ENCODE measurements at places on chromosomes 2 and 18.

- DNase-seq, result no peak
Measured at GRCh38 chr18:75723521-75724340, 296.2 kb upstream of the SMIM21 start.

DNA sequence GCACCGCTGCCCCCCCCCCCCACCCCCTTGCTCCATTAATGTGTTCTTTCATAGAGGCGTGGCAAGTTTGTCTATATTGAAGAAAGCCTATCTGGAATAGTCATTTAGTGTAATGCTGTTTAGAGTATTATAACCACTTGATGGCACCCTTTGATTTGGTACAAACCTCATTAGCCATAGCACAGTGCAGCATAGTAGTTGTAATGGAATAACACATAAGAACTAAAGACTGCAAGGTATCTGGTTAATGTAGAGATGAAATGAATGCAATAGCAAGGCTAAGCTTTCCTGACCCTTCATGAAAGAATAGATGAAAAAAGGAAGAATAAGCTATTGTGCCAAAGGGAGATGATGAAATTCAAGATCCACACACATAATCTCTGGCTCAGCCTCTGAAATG, 81.9 kb downstream of the EHBP1 start:
- no peak for DNase-seq

- DNase-seq, result no peak
Measured at GRCh38 chr18:59672235-59672711, 24.9 kb downstream of the CCBE1 start.

GRCh38 chr2:37523814-37524362, 147.6 kb downstream of the CDC42EP3 start:
- no peak for DNase-seq

GRCh38 chr2:44075541-44075940, 79.8 kb upstream of the LRPPRC start:
- no peak for DNase-seq

DNA sequence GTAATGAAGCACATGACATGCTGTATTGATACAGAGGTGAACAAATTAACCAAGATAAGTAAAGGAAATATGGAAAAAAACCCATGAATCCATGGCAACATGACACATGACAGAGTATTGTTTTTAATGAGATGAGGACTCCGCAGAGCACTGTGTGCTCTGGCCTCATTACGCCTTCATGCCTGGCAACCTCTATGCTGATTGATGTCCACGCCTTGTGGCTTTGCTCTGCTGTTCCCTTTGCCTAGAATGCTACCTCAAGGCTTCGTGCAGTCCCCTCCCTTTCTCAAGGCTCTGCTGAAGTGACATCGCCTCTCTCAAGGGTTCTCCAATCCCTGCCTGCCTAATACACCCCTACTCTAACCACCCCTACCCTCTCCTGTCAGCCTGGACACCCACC, 8.4 kb downstream of the SIGLEC15 start:
- no peak for DNase-seq

- DNase-seq, result no peak
Measured at GRCh38 chr2:151695778-151696177, 38.5 kb downstream of the NEB start.

- peak; percentile 29 for DNase-seq
Measured at GRCh38 chr2:37324786-37325624, at the start of gene PRKD3. TSS of gene PRKD3 (minus strand) at chr2:37324833. CDS start at chr2:37316524, 8,309 bp downstream.

DNA sequence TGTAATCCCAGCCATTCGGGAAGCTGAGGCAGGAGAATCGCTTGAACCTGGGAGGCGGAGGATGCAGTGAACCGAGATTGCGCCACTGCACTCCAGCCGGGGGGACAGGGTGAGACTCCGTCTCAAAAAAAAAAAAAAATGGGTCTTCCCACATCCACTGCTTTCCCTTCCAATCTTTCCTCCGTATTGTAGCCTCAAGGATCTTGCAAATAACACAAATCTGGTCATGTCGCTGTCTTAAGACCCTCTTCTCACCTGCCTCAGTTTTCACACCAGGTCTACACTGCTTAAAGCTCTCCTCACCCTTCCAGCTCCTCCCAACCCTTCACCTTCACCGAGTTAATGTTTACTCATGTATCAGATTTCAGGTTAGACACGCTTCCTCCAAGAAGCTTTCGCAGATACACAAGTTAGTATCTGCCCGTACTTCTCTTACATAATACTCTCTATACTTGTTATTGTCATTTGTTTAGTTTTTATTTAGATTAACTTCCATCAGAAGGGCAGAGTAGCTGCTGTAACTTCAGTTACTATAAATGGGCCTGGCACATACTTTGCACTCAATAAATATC, 1.5 kb downstream of the IER3IP1 start:
- DNase-seq, result no peak

- DNase-seq, result no peak
Measured at GRCh38 chr18:36851202-36851590, 22.3 kb downstream of the KIAA1328 start.

DNA sequence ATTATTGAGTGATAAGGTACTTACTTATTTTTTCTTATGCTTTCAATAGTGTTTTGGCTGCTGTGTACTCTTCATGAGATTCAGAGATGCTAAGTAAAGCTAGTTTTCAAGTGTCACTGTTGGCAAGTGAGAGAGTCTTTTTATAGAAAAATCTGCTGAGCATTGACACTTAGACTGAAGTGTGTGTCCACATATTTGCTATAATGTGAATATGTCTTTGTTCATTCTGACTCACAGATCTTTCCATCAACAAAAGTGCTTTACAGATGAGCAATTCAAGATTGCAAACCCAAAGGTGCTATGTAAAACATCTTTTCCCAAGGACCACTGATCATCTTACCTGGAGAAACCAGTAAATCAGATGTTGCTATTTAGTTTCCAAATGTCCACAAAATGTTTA, 410.6 kb upstream of the FIGN start:
- DNase-seq, result no peak

- no peak for DNase-seq
Measured at GRCh38 chr18:58668897-58669296, 2.4 kb upstream of the MALT1 start.

GRCh38 chr2:105906481-105906880, 161.8 kb downstream of the NCK2 start:
- DNase-seq, result no peak

GRCh38 chr2:14255135-14255820, 377.2 kb upstream of the LRATD1 start:
- no peak for DNase-seq

DNA sequence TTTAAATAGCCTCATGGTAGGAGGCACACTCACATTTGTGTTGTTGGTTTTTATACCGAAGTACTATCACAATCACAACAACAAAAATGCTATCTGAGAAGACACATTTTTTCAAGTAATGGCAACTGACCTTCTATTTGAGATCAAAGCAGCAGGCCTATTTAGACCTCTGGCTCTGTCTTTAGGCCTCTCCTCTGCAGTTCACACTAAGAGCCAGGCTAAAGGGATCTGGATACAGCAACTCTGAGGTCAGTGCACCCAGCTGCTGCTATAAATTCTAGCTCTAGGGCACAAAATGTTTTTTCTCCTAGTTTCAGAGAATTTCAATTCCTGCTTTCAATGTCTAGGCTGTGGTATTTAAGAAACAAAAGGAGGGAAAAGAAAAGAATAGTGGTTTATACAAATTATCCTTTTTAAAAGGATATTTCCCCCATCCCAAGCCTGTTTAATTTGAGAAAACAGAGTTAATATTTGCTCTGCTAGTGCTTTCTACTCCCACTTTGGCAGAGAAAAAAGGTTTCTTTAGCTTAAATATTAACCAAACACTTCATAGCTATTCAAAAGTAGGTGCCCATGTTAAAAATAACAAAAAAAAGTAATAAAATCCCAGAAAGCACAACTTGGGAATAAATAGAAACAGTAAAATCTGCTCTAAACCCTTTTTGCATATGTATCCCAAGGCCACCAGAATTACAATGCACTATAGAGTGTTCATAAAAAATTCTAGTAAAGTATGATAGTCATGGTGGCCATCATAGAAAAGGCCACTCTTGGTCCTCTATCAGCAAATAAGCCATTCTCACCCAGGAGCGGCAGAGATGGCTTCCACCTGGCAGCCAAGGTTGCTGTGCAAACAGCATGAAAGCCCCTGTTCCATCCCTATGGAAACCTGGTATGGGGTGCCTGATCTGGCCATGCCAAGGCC, 293.6 kb upstream of the SESTD1 start:
- no peak for DNase-seq

GRCh38 chr2:38509314-38509946, 93.3 kb downstream of the HNRNPLL start:
- DNase-seq, result no peak

DNA sequence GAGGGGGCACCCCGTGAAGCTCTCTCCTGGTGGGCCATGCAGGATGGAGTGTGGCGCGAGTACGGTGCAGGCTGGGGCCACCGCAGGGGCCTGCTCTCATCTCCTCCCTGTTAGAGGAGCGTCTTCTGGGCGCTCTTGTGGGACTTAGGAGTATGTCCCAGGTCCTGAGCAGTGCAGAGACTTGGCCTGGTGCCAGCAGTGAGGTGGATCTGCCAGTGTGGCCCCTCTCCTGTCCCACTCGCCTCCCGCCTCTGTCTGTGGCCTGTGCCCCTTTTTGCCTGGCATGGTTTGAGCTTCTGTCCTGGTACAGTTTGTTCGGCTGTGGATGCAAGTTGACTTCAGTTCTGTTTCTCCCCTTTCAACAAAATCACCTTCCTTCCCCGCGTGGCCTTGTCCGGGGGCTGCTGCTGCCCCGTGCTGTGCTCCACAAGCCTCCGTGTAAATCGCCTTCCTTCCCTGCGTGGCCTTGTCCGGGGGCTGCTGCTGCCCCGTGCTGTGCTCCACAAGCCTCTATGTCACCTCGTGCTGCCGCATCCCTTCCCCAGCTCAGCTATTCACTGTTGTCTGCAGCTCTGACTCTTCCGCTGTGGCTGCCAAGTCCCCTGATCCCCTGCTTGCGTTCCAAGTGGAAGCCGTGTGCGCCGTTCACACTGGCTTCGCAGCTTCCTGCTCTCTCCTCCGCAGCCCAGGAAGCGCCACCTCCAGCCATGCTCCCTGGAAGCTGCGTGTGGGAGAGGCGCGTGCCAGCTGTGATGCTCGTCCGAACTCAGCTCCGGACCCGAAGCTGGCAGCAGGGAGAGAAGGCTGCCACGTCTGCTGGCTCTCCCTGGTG, 13.7 kb downstream of the LDLRAD4 start:
- no peak for DNase-seq

DNA sequence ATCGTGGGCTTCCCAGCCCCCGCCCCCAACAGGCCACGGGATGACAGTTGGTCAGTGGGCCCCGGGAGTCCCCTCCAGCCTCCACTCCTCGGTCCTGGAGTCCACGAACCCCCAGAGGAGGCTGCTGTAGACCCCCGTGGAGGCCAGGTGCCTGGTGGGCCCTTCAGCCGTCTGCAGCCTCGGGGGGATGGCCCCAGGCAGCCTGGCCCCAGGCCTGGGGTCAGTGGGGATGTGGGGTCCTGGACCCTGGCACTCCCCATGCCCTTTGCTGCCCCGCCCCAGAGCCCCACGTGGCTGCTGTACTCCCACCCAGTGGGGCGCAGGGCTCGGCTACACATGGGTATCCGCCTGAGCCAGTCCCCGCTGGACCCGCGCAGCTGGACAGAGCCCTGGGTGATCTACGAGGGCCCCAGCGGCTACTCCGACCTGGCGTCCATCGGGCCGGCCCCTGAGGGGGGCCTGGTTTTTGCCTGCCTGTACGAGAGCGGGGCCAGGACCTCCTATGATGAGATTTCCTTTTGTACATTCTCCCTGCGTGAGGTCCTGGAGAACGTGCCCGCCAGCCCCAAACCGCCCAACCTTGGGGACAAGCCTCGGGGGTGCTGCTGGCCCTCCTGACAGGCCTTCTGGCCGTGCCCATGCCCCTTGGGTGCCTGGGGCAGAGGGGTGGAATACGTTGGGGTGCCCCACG, 7.6 kb downstream of the NEU4 start:
- no peak for DNase-seq

DNA sequence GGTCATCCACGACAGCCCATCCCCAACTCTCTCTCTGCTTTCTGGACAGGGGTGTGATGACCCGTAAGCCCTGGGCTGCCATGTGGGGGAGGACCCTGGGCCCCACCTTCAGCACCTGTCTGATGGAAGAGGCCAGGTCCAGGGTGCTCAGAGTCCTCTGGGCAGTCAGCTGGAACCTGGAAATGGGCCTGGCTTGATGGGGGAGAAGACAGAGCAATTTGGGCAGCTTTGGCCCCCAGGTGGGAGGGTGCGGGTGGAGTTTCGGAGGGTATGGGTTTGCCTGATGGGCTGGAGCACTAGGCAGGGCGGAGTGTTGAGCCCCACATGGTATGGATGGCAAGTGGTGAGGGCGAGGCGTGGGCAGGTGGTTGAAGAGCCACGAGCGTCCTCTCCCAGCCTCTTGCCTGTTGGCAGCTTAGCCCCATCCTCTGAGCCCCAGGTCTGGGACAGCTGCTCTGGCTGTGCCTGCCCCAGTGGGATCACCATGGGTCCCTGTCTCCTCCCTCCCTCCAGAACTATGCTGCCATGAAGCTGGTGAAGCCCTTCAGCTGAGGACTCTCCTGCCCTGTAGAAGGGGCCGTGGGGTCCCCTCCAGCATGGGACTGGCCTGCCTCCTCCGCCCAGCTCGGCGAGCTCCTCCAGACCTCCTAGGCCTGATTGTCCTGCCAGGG, 232.7 kb downstream of the DYSF start:
- DNase-seq, result no peak

DNA sequence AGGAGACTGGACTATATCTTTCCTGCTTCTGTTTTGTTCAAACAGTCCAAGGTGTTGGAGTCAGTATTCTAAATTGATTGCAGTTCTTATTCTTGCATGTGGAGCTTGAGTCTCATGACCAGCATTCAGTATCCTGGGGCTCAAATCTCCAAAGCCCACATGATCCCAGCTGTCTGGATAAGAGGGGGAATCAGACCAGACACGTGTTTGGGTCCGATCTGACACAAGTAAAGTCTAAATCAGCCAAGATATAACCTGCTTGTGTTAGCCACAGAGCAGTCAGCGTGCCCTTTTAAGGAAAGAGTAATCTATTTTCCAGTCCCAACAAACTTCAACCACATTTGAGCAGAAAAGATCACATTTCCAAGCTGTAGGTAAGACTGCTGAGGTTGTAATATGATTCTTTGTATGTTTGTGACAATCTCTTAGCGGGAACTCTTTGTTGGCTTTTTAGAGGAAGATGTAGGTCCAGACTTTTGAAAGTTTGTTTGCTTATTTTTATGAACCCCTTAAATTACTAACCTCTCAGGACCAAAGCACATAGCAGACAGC, 334.6 kb downstream of the SLC4A3 start:
- no peak for DNase-seq

- no peak for DNase-seq
Measured at GRCh38 chr2:235988271-235989015, 179.7 kb downstream of the GBX2 start.

DNA sequence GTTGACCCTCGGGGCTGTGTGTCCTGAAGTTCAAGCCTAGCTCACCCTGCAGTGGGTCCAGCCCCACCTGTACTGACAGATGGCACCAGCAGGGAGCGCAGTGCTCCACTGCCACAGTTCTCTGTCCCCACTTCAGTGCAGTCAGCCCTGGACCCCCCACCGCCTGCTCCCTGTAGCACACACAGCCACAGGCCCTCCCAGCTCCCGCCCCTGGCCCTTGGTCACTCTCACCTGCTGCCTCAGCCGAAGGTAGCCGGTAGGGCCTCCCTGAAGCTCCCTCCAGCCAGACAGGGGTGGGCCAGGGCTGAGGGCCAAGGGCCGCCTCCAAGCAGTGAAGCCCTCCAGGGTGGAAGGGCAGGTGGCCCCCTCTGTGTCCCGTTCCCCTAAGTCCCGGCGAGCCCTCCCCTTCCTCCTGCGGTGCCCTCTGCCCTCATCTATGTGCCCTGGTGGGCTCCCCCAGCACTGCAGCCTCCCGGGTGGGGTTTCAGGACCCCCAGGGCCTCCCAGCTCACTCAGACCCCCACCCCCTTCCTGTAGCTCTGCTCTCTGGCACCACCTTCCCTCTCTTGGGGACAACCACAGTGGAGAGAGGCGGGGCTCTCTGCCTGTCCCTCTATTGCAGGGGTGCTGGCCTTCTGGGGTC, 10.8 kb upstream of the ALPP start:
- no peak for DNase-seq
